Spinal cord (tissue), 10 donors: ENCODE measurements at places on chromosomes 5 and 9. TPM values are rescaled to one million over a fixed set of nuclear protein-coding genes. Genes with fewer than 3 reads are reported as not detected.
A peak's percentile ranks its signal among the peaks of the same experiment; 100 is the strongest.

Gene LRRC19
- total RNA-seq: not detected

GRCh38 chr5:6504677-6505415, 56.2 kb downstream of the UBE2QL1 start:
- H3K27ac ChIP-seq: no peak overlapping the region
- H3K36me3 ChIP-seq: no peaks in the 10 kb centered on the region
- peaks cover 4% of the 10 kb centered on the region for H3K4me1 ChIP-seq
- no peak overlapping the region for H3K4me3 ChIP-seq
- no peaks in the 10 kb centered on the region for H3K27me3 ChIP-seq

DNA sequence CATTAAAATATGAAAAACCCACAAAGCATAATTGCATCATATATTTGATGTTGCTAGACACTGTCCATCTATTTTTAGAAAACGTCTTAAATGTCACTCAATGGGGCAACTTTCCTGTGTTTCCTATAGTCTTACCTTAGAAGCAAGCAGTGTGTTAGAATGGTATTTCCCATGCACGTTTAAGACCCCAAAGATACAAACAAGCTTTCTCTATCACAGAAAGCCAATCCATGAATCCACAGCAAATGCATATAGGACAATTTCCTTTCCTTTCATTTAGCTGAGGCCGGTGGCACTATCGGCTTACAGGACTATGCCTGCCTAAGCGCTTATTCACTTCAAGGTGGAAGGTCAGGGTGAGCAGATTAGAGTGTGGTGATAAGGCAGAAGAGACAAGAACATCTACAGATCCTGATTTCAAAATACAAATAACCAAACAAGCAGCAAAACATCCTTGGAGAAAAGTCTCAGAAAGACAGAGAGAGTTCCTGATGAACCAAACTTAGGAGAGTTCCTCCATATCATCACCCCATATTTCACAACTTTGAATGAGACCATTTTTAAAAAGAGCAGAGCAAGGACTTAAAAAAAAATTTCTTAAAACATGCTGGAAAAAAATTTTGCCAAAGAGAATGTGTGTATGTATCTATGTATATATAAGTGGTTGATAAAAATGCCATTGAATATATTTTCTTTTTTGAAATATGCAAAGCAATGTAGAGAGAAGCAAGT, 57.2 kb downstream of the MEF2C start:
- H3K27me3 ChIP-seq: no peaks in the 10 kb centered on the region
- DNase-seq: no peak
- H3K27ac ChIP-seq: peak overlapping the region; percentile 57
- H3K4me3 ChIP-seq: peak overlapping the region; percentile 3
- no peaks in the 10 kb centered on the region for H3K4me1 ChIP-seq

DNA sequence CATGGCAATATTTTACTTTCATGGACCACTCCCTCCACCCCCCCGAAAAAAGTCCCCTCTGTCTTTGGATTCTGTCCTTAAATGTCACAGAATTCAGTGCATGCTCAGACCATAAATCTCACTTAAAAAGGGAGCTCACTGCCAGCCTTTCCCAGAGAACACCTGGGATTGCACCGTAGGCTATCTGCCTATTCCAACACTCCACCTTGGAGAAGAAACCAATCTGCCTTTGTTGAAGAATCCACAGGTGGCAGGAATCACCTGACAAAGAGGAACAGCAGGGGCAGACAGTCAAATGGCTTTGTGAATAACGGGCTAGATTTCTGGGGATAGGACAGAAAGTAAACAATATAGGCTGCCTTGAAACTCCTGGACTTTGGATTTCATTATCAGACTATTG, 306.7 kb upstream of the BRINP1 start:
- no peaks in the 10 kb centered on the region for H3K4me1 ChIP-seq
- no peak overlapping the region for H3K27ac ChIP-seq
- H3K27me3 ChIP-seq: no peaks in the 10 kb centered on the region
- H3K36me3 ChIP-seq: no peaks in the 10 kb centered on the region
- no peak for DNase-seq
- no peak overlapping the region for H3K4me3 ChIP-seq
